ENCODE measurements at places on chromosomes 5 and 9.

DNA sequence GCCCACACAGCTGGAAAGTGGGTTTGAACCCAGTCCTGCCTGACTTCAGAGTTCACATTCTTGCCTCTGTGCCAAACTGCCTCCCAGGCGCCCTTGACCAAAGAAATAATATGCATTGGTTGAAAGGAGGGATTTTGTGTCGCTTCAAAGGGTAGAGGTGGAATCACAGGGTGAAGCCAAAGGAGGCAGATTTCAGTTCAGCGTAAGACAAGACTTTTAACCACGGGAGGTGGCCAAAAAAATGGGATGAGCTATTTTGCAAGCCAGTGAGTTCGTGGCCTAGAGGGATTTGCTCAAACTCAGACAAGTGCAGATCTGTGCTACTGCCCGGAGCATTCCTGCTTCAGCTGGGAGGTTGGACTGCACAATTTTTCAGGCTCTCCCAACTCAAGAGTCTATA lies 57.6 kb upstream of the RANBP3L start:
- no peak for DNase-seq

DNA sequence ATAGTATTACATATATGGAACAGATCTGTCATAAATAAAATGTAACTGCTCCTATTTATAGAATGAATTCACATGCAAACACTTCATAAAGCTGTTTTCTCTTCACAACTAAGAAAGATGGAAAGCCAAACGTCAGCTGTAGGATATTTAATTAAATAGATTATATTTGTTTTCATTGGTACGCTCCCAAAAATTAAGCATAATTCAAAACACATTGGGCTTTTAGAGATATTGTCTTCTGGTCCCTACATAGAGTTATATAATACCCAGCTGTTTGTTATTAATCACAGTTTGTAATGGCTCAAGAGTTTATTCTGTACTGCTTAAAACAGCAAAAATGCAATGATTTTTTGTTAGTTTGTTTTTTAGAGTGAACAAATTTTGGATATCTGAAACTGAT lies 61.2 kb downstream of the MRPS30 start:
- no peak for DNase-seq

DNA sequence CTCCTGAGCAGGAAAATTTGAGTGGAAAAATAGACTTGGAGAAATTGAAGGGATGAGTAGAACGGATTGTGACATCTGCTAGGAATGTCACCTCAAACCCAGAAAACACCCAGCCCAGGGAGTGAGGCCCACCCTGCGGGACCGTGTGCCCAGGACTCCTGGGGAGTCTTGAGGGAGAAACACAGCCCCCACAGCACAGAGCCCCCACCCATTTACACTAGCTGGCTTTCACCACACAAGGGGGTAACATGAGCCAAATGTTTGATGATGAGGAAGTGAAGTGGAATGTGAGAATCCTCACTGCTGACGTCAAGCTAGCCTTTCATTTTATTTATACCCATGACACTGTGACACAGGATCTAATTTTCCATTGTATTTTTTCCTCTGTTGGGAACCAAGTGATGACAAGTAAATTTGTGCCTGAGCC lies 42.8 kb upstream of the PDE8B start:
- no peak for DNase-seq

DNA sequence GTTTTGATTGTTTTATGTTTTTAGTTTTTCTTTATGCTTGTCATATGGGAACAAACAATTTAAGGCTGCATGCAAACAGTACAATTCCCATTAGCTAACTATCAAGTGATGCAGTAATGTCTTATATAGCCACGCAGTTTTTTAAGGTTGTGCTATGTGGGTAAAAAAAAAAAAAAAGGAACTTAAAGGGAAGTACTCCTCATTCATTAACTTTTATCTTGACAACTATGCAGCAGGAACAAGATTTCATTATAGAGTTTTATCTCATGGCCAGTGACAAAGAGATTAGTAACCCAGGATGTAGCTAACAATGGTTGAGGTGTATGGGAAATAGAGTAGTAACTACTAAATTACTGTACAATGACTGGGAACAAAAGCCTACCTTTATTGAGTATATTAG lies 1008.2 kb upstream of the CDH9 start:
- no peak for DNase-seq

DNA sequence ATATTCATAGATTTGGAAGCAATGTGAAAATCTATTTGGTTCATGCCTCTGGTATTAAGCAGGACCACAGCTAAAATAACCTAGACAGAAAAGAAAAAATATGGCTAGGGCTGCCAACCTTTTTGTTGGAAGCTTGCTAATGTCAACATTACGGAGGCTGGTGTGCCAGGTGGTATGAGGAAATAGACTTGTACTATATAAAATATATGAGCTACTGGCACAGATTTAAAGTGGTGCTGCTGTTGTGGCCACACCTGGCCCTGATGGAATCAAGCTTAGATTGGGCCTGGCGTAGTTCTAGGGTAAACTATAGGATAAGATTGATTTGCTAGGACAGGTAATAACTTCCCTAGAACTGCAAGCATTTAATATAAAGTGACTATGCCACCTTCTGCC lies 10.6 kb upstream of the PARP8 start:
- DNase-seq, result no peak

DNA sequence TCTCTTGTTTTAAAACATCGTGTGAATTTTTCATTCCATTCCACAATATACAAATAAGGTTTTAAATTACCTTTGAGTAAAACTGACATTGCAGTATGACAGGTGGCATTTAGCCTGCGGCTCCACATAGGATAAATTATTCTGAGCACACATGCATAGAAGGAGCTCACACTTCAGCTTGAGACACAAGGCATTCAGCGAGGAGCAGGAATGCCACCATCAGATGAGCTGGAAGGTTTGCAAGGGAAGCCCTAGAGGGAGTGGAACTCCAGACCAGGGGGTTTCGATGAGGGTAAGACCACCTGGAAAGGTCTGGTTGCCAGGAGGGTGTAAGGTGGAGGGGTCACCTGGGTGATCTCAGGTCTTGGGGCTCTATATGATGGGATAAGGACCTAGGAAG lies 259.0 kb upstream of the ADRA1B start:
- DNase-seq, result no peak

GRCh38 chr9:108967916-108968315 lies 33.7 kb downstream of the ABITRAM start:
- no peak for DNase-seq

DNA sequence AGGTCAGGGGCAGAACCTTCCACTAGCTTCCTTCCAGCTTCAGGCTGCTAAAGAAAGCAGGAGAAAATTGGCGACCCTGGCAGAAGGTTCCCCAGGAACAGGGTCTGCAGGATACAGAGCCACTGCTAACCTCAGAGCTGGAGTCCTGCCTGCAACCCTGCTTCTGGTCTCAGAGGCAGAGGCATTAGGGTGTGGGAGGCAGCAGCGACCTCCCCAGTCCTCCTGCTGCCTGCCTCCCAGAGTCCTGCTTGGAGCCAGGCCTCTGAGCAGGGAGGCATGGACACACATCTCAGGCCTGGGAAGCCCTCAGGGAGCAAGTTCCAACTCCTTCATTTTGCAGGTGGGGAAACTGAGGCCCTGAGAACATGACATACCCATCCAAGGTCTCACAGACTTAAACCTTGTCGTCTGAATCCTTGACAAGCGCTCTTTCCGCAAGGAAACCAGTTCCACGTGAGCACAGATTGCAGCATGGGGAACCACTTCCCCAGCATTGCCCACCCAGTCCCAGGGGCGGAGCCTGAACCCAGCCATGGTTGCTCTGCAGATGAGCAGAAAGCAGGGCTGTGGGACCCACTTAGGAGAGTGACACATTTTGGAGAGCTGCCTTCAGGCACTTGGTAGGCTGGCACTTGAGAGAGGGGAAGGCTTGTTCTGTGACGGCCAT lies 28.2 kb upstream of the HAND1 start:
- DNase-seq, result no peak

DNA sequence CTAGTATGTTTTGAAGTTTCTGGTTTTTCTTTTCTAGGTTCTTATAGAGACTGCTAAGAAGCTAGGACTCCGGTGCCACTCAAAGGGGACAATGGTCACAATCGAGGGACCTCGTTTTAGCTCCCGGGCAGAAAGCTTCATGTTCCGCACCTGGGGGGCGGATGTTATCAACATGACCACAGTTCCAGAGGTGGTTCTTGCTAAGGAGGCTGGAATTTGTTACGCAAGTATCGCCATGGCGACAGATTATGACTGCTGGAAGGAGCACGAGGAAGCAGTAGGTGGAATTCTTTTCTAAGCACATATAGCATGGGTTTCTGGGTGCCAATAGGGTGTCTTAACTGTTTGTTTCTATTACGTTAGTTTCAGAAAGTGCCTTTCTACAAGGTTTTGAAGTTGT lies 52.2 kb downstream of the MTAP start:
- no peak for DNase-seq

GRCh38 chr5:66134407-66134861 lies 9.7 kb upstream of the SREK1 start:
- DNase-seq, result no peak

- DNase-seq, result no peak
These were observed 78.7 kb upstream of the ARAP3 start for GRCh38 chr5:141760753-141761152.

- no peak for DNase-seq
These were observed 145.1 kb downstream of the IRX1 start for GRCh38 chr5:3740546-3741373.

DNA sequence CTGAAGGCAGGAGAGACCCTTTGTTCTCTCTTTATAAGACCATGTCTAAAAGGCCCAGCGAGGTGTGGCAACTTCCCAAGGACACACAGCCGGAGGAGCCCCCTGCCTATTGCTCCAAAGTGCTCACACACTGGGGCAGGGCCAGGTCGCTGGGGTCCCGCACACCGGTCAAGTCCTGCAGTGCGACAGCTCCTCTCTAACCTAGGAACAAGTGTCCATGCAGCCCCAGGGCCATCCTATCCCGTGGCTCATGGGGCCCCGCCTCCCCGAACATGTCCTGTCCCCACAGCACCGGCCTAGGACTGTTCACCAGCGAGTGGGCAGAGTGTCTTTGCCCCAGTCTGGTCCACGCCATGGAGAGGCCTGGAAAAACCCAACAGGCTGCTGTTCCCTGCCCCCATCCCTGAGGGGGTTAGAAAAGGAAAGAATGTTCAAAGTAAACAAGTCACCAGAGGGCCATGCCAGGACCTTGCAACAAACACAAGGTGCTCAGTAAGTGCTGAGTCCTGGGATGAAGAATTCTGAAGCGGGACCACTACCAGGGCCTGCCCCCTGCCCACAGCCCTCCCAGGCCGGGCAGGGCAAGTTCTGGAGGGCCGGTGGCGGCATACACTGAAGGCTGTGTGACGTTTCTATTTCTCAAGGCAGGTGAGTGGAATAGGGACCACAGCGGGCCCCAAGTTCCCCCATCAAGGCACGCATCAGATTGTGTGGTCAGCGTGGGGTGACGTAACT lies 938 bp downstream of the NINJ1 start:
- DNase-seq, result no peak

Data from activated naive CD8-positive, alpha-beta T cell treated with anti-CD3 and anti-CD28 coated beads, Interleukin-2, amount 10 ng/mL, durations not matched to agents 7 days and 5 days (primary cell).